ENCODE measurements at places on chromosomes 5 and 9.

DNA sequence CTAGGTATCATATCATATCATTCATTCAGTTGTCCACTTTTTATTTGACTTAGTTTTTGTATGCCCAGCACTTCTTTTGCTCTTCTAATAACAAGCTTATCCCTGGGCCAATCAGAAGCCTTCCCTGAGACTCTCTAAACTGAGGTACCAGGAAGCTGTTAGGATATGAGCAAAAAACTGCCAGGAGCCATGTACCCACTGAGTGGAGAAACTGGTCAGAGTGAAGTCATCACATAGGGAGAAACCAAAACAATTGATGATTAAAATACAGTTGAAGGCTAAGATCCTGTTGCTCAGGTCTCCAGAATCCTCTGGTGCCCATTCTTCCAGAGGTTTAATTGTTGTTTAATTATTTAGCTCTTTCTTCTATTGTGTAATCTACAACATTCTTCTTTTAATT is 120.2 kb downstream of the KIAA0825 start:
- no peak for DNase-seq

GRCh38 chr5:53552561-53552960 is 7.9 kb upstream of the NDUFS4 start:
- no peak for DNase-seq

DNA sequence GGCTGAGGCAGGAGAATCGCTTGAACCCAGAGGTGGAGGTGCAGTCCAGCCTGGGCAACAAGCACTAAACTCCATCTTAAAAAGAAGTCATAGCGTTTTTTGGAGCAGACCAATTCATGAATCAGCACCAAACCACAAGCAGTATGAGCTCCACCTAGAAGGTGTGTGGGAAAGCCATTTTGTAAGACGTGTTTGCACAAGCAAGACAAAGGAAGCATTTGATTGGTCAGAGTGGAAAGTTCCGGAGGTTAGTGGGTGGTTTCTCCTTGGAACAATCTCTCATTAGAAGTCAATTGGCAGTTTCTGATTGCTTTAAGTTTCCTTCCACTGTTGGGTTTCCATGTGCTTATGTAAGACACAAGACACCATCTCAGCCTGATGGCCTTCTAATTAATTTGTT is 5.0 kb downstream of the SRD5A1 start:
- no peak for DNase-seq

- no peak for DNase-seq
Observed at GRCh38 chr5:137186759-137187461, 312.2 kb downstream of the SPOCK1 start.

GRCh38 chr9:137515338-137515724 is 34.9 kb downstream of the PNPLA7 start:
- DNase-seq, result no peak

- DNase-seq, result no peak
Observed at GRCh38 chr5:570886-571285, 41.3 kb upstream of the CEP72 start.

GRCh38 chr9:85322592-85322991 is 419.2 kb downstream of the AGTPBP1 start:
- DNase-seq, result no peak

DNA sequence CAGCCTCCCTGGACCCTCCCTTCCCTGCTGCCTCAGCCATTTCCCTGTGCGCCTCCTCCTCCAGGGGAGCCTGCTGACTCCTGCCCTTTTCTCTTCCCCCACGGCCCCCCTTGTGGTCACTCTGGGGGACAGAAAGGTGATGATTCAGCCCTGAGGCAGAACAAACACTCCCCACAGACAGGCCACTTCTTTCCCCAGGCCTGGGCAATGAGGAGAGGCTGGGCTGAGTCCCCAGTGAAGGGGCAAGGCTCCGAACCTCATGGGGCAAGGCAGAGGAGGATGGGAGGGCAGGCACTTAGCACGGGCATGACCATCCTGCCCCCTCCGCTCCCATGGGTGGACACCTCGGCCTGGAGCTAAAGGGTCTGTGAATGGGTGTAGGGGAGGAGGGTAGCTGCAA is 21.0 kb downstream of the CSF1R start:
- DNase-seq, result no peak

- DNase-seq, result no peak
Observed at GRCh38 chr9:92488681-92489550, 6.6 kb upstream of the ASPN start.

- DNase-seq, result no peak
Observed at GRCh38 chr9:129702589-129703520, 37.4 kb downstream of the PRRX2 start.

- DNase-seq, result no peak
Observed at GRCh38 chr9:75850459-75851200, 39.8 kb upstream of the PCSK5 start.

- DNase-seq, result no peak
Observed at GRCh38 chr5:172463031-172463430, 8.7 kb upstream of the SH3PXD2B start.

DNA sequence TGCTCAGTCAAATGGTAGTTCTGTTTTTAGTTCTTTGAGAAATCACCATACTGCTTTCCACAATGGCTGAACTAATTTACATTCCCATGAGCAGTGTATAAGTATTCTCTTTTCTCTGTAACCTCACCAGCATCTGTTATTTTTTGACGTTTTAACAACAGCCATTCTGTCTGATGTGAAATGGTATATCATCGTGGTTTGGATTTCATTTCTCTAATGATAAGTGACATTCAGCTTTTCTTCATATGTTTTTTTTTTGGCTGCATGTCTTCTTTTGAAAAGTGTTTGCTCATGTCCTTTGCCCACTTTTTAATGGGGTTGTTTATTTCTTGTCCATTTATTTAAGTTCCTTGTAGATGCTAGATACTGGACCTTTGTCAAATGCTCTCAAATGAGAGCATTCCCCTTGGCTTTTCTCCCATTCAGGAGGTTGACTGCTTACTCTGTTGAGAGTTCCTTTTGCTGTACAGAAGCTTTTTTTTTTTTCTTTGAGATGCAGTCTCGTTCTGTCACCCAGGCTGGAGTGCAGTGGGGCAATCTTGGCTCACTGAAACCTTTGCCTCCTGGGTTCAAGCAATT is 58.7 kb upstream of the RGMB start:
- no peak for DNase-seq

DNA sequence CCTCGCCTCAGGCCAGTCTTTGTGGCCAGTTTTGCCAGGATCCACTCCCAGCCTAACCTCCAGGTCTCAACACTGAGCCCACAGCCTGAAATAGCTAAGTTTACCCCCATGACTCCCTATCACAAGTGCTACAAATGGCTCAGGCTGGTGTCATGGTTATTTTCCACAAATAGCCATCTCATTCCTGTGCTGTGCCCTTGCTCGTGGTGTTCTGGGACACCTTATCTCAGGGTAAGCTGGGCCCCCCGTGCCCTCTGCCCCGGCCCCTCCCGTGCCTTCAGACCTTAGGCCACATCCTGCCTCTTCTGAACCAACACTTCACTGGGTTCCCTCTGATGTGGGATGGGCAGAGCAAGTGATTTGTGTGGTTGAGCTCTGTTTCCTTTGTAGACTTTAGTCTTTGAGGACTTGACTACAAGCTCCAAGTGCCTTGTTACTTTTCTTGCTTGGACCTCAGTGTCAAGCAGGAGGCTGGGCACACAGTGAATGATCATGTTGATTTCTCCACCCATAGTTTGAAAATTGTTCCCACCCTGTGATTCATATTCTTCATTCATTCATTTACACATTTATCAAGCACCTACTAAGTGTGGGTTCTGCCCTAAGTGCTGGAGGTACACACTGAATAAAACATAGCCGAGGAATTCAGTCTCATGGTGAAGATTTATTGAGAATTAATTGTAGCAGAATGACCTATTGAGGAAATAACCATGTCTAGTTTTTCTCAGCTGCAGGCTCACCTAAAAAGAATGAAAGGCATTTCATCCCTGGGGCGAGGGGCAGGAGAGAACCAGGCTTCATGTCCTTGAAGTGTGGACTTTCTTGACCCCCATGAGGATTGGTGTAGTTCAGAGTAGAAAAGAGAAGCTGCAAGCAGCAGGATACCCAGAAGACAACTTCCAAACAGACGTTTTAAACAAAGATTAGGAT is 84.5 kb upstream of the CTNNA1 start:
- DNase-seq, result no peak

DNA sequence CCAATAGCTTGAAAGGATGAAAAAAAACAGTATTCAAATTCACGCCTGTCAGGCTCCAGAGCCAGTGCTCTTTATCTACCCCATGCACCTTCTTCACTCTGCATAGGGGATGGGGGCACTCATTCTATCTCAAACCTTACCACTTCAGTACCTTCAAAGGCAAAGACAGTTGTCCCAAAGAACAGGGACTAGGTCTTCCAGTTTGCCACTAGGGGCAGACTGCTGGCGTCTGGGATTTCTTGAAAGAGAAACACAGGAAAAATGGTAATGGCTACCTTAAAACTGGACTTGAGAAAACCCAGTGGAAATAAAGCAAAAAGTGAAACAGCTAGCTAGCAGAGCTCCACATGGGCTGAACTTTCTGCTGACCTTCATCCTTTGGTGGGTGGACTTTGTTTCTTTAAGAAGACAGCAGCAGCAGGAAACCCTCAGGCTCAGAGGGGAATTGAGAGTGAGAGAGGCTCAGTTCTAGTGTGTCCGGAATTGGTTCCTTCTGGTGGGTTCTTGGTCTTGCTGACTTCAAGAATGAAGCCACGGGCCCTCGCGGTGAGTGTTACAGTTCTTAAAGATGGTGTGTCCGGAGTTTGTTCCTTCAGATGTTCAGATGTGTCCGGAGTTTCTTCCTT is 41.0 kb upstream of the SLC36A1 start:
- no peak for DNase-seq

GRCh38 chr9:89844535-89844934 is 239.7 kb downstream of the GADD45G start:
- DNase-seq, result no peak

GRCh38 chr5:88503041-88503345 is 234.3 kb upstream of the TMEM161B start:
- no peak for DNase-seq

DNA sequence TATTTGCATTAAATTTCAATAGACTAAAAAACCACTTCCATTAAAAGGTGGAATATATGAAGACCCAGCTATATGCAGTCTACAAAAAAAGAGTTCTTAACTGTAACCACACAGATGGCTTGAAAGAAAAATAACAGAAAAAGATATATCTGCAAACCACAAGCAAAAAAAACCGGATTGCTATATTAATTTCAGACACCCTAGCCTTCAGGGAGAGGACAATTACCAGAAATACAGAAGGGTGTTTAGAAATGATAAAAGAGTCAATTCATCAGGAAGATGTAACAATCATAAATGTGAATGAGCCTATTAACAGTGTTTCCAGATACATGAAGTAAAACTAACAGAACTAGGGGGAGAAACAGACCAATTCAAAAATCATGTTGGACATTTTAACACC is 56.9 kb upstream of the SMIM23 start:
- no peak for DNase-seq

- no peak for DNase-seq
Observed at GRCh38 chr9:130173666-130173983, 1.4 kb downstream of the NCS1 start.

DNA sequence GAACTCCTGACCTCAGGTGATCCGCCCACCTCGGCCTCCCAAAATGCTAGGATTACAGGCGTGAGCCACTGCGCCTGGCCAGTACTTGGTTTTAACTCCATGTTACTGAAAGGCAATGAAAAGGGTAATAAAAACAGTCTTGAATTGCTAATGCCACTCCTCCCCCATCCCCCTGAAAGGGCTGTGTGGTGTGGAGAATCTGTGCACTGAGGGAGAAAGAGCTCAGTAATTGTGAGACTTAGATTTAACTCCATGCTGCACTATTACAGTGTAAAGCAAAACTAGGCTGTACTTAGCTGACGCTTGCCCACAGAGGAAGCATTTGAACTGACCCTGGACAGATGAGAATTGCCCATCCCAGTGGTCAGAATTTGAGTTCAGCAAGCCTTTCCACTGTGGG is 1662.4 kb upstream of the ACO1 start:
- DNase-seq, result no peak

- no peak for DNase-seq
Observed at GRCh38 chr9:136324501-136325300, 2.6 kb upstream of the GPSM1 start.

- DNase-seq, result no peak
Observed at GRCh38 chr5:129041196-129041881, 53.2 kb upstream of the ISOC1 start.

GRCh38 chr5:95029569-95030366 is 255.1 kb downstream of the MCTP1 start:
- DNase-seq, result no peak

- no peak for DNase-seq
Observed at GRCh38 chr5:135823881-135824280, 10.6 kb upstream of the SLC25A48 start.

GRCh38 chr5:175694371-175695160 is 36.7 kb downstream of the HRH2 start:
- no peak for DNase-seq

- DNase-seq, result no peak
Observed at GRCh38 chr9:28735738-28736342, 1162.6 kb upstream of the C9orf72 start.

GRCh38 chr9:116626762-116627161 is 60.3 kb upstream of the TRIM32 start:
- DNase-seq, result no peak

DNA sequence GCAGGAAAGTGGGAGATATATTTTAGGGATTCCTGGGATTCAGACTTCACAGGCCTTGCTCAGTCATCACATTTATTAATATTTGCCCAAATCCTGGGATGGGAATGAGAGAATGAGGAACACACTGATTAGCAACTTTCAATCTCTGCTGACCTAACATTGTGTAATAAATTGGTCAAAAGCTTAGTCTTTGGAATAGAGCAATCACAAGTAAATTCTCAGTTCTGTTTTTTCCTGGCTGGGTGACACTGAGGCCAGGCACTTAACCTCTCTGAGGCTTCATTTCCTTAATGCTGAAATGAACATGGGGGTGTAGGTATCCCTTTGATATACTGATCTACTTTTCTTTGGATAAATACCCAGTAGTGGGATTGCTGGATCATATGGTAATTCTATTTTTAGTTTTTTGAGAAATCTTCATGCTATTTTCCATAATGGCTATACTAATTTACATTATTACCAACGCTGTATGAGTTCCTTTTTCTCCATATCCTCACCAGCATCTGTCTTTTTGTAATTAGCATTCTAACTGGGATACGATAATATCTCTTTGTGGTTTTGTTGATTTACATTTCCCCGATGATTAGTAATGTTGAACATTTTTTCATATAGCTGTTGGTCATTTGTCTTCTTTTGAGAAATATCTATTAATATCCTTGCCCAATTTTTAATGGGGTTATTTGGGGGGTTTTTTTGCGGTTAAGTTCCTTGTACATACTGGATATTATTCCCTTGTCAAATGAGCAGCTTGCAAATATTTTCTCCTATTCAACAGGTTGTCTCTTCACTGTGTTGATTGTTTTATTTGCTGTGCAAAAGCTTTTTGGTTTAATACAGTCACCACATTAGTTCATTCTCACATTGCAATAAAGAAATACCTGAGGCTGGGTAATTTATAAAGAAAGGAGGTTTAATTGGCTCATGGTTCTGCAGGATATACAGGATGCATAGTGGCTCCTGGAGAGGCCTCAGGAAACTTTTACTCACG is 36.8 kb upstream of the NIPBL start:
- no peak for DNase-seq

DNA sequence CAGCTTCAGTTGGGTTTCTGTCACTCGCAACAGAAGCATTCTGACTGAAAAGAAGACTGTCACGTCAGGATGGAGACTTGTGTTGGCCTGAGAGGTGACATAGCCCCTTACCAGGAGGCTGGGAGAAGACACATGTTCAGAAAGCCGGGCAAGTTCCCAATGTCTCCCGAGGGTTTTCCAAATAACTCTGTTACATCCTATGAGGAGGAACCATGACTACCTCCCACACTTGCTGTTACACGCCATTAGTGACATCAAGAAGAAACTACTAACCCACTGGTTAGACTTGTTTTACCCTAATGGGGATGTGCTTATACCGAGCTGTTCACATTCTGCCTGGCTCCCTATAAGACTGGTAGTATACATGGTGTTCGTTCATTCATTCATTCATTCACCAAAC is 33.3 kb downstream of the SH3PXD2B start:
- DNase-seq, result no peak
